ENCODE measurements at places on chromosomes 2 and 18.
A peak's percentile ranks its signal among the peaks of the same experiment; 100 is the strongest.

DNA sequence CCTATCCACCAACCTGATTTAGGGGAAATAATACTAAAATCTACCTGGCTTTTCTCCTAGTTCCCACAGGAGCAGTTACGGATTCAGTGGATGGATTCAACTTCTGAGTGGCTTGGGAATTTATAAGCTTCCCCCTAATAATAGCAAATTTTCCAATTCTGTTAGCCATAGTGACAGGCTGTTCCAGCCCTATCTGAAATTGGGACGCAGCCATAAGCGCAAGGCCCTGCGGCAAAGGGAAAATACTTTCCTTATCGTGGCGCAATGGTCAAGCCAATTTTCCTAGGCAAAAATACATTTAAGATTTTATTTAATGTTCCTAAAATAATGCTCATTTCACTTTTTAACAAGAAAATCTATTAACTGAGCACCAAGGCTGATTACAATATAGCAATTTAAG is 49.7 kb downstream of the CDH2 start:
- DNase-seq: no peak

- no peak for DNase-seq
Observed at GRCh38 chr18:52991246-52991645, 651.2 kb downstream of the DCC start.

DNA sequence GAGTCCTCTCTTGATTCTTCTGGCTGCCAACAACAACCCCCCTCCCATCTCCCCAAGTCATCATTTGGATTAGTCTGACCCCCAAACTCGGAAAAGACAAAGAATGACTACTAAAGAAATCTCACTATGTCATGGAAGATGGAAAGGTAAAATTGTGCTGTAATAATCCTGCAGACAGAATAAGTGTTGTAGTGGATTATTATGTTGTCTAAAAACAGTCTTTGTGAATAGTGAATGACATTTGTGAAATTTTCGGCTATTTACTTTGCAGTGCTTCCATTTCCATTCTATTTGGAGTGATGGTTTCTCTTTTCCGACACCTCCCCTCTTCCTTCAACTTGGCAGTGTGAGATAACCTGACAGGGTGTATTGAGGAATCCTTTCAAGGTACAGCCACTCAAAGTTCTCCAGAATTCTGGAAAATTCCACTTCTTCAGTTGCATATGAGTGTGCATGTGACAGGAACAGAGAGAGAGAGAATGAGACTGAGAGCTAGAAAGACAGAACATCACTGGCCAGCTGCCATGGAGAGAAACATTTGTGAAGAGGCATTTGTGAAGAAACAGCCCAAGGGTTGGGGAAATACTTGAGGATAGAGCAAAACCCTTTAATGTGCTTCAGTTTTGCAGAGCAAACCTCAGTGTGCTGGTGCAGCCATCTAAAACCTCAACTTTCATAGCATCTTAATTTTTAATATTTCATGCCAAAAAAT is 141.9 kb upstream of the DLX2 start:
- no peak for DNase-seq

- DNase-seq: no peak
Observed at GRCh38 chr2:219714681-219715400, 87.4 kb downstream of the SLC4A3 start.

DNA sequence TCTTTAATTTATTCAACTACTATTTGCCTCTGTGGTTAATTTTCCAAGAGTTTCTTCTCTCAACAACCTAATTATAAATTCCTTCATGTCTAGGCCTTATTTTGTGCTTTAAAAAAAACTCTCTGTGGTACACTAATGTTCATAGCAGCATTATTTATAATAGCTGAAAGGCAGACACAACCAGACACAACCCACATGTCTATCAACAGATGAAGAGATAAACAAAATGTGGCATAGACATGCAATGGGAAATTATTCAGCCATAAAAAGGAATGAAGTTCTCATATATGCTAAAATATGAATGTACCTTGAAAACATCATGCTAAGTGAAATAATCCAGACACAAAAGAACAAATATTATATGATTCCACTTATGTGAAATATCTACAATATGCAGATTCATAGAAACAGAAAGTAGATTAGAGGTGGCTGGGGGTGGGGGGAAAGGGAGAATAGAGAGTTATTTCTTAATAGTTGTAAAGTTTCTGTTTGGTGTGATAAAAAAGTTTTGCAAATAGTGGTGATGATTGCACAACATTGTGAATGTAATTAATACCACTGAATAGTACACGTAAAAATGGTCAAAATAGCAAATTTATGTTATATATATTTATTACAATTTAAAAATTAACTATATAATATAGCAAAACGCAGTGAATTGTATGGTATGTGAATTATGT is 28.1 kb upstream of the RASGRP3 start:
- no peak for DNase-seq

DNA sequence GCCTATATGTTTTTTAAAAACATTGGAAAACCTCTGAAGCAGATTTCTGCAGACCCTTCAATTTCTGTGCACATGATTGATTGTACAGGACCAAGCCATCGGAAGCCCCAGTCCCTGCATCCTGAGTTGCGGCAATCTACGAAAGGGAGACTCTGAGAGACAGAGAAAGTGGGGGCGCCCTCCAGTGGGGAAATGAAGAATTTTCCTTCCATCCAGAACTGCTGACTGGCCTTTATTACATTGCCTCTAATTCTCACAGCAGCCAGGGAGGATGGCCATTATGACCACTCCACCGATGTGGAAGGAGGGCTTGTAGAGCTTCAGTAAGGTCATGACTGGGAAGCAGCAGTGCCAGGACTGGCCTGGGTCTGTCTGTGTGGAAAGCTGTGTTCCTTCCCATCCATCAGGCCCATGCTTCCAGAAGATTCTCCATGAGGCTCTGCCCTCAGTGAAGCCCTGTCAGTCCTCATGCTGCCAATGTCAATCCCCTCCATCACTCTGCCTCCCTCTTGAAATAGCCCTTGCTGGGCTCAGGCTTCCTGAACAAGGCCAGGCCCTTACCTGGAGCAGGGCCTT is 20.0 kb upstream of the RESP18 start:
- DNase-seq: peak; percentile 36

DNA sequence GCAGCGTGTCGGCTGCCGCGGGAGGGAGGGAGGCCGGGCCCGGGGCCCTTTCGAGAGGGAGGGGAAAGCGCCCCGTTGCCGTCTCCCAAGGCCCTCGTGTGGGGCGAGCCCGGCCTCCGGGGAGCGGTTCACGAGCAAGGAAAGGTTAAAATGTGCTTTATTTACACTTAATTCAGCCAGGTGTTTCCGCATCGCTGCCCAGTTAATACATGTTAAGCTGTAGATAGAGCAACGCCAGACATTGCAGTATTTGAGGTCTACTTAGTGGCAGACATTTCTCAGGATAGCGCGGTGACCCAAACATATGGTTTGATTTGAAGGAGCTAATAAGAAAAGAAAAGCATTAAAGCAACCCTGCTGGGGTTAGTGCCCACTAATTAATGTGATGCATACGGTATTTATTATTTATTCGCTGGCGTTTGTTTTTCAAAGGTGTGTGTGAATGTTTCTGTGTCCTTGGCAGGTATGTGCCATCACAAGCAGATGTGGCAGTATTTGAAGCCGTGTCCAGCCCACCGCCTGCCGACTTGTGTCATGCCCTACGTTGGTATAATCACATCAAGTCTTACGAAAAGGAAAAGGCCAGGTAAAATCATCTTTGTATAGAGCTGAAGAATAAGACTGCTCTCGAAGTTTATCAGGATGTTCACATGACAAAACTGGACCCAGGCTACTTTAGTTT is 571 bp downstream of the EEF1B2 start:
- peak; percentile 69 for DNase-seq

- no peak for DNase-seq
Observed at GRCh38 chr2:60739156-60739555, 16.9 kb upstream of the PAPOLG start.

DNA sequence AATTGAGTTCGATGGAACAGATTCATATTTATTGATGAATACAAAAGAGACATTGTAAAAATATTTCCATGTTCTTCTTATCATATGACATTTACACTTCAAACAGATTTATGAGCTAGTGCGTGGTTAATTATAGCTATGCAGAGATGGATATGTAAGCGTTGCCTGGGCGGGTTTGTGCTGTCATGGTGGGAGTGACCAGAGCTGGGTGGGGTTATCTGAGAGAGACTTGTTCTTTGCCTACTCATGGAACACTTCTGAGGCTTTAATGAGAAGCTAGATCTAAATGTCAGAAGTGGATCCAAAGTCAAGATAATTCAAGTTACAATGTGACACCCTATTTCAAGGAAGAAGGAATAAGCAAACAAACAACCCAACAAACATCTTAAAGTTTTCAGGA is 162.3 kb upstream of the ZEB2 start:
- DNase-seq: no peak

- no peak for DNase-seq
Observed at GRCh38 chr2:227207573-227207972, 43.1 kb downstream of the COL4A3 start.

DNA sequence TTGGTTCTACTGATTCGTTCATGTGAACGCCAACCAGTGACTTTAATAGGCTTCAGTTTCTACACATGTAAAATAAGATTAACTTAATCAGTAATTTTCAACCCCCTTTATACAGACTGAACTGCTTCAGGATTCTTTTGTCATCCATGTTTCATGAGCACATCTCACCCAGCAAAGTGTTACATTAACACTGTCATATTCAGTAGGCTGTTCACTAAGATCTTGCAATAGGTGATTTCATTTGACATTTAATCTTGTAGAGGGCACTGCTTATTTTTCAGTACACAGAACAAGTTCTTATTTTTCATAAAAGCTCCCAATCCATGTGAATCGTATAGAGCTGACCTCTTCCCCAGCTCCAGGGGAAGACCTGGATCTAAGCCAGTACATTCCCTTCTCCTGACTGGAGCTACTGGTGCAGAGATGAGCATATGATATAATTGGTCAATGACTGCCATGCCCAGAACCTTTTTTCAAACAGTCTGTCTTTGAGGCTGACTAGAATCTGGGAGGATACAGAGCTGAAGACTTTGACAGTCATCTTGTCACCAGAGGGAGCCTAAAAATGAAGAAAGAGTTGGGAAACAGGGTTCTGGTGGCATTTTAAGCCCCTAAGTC is 72.2 kb upstream of the CHRNA1 start:
- peak; percentile 97 for DNase-seq

DNA sequence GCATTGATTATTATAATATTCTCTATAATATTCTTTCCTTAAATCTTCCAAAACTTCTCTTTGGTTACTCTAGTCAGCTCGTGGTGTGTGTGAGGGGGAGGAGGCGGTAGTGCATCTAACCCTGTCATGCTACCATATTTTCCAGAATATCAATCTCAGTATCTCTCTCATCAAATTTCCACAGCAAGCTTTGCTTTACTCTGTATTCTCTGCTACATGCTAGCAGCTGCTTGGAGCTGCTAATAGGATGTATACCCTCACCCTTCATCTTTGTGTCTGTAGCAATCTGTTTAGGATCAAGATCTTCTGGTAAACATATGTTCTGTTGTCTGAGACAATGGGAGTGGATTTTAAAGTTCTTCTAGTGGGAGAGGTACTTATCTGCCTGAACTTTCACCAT is 303.8 kb upstream of the KLHL14 start:
- no peak for DNase-seq

DNA sequence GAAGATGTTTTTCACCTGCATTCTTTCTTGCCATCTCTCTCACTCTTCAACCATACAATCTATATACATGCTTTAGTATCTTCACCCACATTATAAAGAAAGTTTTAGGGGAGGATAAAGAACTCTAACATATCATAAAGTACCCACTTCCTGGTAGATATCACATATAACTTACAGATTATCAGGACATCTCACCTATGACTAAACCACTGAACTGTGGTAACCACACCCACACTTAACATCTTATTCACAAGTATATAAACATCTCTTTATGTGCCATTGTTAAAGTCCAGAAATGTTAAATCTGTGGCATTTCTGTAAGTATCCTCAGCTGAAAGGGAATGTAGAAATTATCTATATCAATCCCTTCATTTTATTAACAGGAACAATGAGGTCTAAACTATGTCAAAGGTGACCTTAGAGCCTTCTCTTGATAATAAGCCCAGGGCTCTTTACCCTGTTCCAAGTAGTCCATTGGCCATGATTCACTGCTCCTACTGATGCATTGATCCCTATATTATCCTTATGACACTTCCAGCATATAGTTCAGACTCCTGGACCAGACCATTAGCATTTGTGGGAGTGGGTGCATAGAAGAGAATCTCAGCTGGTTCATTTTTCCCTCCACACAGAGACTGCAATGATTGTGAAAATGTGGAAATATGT is 182.4 kb downstream of the SUCLG1 start:
- DNase-seq: no peak

DNA sequence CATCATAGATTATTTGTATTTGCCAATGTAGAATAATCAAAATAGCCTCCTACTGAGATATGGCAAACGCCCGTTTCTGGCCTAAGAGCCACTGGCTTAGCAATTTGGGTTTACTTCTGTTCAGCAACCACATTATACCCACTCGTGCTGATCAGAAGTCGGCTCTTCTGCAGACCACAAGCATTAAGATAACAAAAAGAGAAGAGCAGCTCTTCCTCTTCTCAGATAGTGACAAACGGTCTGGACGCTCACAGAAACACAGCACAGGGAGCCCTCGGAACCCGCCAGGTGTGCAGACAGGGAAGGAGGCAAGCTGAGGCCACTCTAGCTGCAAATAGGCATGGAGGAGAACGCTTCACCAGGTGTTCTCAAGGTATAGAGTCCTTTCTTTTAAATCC is 164.0 kb downstream of the HDAC4 start:
- DNase-seq: no peak

GRCh38 chr2:45510701-45511420 is 100.2 kb downstream of the SRBD1 start:
- no peak for DNase-seq

- DNase-seq: no peak
Observed at GRCh38 chr2:60555783-60556139, 2.3 kb upstream of the BCL11A start.

GRCh38 chr2:41618754-41619153 is 429.1 kb upstream of the PKDCC start:
- DNase-seq: no peak

GRCh38 chr2:197786010-197786877 is 1.1 kb upstream of the BOLL start:
- DNase-seq: no peak

GRCh38 chr2:239208465-239209180 is 192.2 kb downstream of the HDAC4 start:
- DNase-seq: no peak

DNA sequence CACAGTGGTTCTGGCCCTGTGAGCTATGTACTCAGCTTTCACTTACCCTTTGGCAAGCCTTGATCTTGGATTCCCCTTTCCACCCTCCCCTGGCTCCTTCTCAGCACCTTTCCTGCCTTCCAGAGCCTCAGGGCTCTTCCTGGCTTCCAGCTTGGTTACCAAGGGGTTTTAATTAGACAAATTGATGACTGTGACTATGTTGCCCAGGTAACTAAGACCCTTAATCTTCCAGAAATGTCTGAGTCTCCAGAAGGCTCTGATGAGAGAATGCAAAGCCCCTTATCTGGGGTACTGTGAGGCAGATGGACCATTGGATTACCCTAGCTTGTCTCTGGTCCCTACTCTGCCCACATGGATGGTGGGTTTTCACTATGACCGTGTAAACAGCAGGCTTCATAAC is 174.2 kb downstream of the LOXHD1 start:
- no peak for DNase-seq
